NCI-H1092 treated with DMSO at 0.1 percent for 48 hours (cell line): ENCODE measurements at places on chromosomes 4 and X.

DNA sequence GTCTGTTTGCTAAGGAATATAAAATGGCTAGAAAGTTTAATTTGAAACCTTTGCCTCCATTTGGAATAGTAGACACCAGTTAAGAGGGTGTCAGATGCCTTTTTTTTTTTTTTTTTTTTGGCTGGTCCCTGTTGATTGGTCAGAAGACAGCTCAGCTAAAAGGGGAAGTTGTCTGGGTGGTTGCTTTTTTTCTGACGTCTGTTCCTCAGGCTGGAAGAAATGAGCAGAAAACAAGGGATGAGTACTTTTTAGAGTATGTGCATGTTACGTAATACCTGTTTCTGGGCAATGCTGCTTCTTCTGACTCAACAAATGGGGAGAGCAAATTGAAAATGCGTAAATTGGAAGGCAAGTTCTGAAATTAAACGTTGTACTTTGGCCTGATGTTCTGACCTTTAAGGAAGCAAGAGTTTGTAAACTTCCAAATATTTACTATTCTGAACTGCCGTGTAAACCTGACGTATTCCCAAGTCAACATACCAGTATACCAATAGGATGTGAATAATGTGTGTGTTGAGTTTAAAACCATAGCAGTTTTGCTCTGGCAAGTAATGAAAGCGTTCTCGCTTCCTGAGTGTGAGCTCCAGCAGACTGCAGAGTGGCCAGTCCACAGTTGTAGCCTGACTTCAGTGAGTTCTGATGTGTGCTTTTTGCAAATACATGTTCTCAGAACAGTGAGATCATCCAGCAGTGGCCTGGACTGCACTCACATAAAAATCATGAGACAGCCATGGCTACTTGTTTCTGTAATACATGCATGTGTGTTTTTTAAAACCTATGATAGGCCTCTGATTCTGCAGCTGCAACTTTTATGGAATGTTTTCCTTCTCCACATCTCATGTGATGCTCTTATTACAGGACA, 1.7 kb downstream of the SAT1 start:
- no peak for DNase-seq

- no peak for DNase-seq
Measured at GRCh38 chr4:178037459-178038214, 595.4 kb upstream of the AGA start.

DNA sequence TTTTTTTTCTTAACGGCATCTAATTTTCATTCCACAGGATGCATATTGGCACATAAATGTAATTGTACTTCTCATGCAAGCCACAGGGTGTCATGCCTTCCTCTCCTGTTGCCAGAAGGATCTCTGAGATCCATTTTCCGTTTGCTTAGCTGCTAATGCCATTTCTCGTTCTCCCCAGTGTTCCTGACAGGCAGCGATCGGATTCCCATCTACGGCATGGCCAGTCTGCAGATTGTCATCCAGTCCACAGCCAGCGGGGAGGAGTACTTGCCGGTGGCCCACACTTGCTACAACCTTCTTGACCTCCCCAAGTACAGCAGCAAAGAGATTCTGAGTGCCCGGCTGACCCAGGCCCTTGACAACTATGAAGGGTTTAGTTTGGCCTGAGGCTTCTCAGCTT, 8.9 kb upstream of the NAP1L5 start:
- DNase-seq: peak; percentile 53

DNA sequence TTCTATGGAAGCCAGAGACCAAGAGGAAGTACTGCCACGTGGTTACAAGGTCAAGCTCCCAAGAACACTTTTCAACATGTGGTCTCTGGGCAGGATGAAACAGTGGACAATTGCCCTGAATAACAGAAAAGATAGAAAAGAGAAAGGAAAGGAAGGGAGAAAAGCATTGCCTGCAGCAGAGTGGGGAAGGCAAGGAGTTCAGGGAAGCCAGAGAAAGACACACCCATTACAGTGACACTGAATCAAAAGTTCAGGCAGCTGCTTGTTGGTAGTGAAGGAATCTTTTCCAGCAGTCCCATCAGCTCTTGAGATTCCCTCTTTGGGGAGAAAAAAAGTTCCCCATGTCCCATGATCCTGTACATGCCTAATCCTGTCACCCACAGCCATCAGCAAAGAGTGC, 80.5 kb downstream of the EIF4E start:
- DNase-seq: no peak

- DNase-seq: no peak
Measured at GRCh38 chr4:78298618-78299017, 241.5 kb downstream of the FRAS1 start.
